Left kidney (tissue), 8 donors: ENCODE measurements at places on chromosomes 7 and 10.

DNA sequence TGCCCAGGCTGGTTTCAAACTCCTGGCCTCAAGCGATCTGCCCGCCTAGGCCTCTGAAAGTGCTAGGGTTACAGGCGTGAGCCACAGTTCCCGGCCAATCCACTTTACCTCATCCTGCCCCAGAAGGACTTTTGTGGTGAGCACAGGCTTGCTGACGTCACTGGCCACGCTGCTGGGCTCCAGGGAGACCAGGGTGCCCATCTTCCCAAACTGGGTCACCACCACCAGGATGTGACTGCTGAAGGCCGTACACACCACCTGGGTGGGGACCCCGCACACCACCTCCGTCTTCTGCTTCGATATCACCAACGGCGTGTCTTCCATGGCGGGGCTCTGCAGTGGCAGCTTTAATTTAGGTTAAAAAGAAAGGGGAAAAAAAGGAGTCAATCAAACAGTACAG lies 816 bp downstream of the PSMG3 start:
- DNase-seq, result no peak

GRCh38 chr7:27199849-27200760 lies at the start of gene HOXA13:
Gene HOXA13 (minus strand): TSS chr7:27200091. CDS start chr7:27200077, 14 bp downstream.
- peak; percentile 30 for DNase-seq

GRCh38 chr7:44186736-44187135 lies 2.5 kb downstream of the GCK start:
- no peak for DNase-seq

DNA sequence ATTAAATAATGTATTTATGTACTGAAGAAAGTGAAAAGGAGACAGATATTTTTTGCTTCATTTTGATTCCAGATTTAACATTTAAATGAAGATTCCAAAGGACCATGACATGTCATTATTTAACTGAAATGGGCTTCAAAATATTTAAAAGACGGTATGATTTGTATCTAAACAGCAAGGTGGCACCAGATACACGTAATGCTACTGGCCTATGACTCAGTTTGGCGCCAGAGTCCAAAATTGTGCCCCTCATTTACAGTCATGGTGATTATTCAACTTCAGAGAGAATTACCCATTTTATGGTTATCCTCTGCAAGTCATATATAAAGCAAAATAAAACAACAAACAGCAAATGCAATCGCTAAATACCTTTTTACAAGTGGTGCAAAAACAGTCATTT lies 94.5 kb downstream of the ETV1 start:
- no peak for DNase-seq

DNA sequence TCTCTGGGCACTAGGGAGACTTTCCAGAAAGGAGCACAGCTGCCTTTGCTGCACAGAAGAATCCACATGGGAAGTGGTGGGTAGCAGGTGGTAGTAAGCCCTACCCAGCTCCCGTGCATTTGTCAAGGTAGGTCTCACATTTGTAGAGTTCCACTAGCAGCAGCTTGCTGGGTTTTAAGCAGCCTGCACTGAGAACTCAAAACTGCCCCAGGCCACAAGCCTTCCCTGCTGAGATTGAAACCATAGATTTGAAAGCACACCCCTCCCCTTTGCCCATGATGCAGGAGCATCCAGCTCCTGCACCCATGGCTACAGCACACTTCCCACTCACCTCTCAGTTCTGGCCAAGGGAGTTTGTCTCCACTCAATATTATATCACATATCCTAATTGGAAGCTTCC lies 604.5 kb upstream of the STEAP1 start:
- no peak for DNase-seq

GRCh38 chr7:24073651-24074420 lies 210.2 kb upstream of the NPY start:
- no peak for DNase-seq

DNA sequence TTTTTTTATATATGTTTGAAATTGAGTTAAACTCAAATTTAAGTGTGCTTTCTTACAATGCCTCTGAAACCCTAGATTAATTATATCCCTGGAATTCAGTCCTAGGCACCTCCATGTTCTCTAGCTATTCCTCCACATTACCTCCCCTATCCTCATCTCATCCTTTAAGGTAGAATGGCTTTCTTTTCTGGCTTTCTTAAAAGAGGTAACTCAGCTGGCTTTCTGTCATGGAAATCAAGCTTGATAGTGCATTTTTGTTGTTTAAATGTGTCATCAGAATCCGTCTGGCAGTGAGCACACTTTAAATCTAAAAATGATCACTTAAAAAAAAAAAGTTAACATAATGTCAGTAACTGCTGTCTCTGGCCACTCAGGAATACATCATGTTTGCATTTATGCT lies 42.2 kb downstream of the AHR start:
- no peak for DNase-seq

DNA sequence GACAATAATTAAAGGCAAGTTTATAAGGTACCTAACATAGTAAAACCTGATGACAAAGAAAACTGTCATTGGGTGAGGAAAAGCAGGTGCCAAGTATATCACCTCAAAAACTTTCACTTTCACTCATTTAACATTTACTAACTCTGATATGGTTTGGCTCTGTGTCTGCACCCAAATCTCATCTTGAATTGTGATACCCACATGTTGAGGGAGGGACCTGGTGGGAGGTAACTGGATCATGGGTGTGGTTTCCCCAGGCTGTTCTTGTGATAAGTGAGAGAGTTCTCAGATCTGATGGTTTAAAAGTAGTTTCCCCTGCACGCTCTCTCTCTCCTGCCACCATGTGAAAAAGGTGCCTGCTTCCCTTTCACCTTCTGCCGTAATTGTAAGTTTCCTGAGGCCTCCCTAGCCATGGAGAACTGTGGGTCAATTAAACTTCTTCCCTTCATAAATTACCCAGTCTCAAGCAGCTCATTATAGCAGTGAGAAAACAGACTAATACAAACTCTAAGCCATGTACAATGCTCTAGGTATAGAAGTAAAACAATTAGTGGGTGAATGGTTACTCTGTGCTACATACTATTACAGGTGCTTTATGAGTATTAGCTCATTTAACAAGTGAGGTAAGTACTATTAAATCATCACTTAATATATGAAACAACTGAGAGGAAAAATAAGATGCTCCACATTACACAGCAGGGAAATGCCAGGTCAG lies 199.0 kb downstream of the CHCHD3 start:
- no peak for DNase-seq

DNA sequence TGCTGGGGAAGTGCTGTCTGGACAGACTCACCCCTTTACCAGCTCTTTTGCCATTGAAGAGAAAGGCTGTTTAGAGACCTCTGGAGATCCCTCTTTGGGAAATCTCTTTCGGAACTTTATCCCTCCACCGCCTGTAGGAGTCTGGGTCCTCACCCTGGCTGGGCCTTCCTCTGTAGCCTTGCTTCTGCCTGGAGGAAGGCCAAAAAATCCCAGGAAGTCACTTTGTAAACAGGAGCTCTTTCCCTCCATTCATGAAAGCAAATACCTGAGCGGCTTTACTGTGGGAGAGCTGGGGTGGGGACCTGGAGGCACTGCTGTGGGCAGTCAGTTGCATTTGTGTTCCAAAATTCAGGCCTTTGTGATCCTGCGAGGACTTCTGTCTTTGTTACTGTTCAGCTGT lies 126.2 kb downstream of the KLF6 start:
- DNase-seq, result no peak

GRCh38 chr7:14505906-14506305 lies 396.6 kb downstream of the DGKB start:
- no peak for DNase-seq

GRCh38 chr7:2521952-2522591 lies 2.5 kb downstream of the LFNG start:
- DNase-seq, result no peak

- DNase-seq, result no peak
Observed at GRCh38 chr10:89252225-89252585, 630 bp upstream of the LIPA start.

- no peak for DNase-seq
Observed at GRCh38 chr7:73437621-73438416, 4.2 kb downstream of the FZD9 start.

GRCh38 chr10:130427216-130427722 lies 291.1 kb downstream of the GLRX3 start:
- DNase-seq, result no peak

GRCh38 chr7:154566877-154567276 lies 436.0 kb downstream of the PAXIP1 start:
- DNase-seq, result no peak

DNA sequence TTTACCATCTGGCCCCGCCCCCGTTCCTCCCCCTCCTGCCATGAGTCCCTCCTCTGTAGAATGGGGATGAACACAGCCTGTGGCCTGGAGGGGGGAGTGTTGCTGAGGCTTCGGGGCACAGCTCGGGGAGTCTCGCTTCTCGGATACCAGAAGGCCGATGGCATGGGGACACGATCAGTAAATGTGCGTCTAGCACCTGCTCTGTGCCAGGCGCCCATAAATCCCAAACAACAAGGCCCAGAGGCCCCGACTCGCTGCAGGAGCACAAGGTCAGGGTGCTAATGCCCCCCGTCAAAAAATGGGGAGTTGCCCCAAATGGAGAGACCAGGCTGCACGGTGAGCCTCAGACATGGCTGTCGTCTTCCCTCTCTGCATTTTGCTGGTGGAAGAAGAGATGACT lies 40.7 kb downstream of the JAKMIP3 start:
- DNase-seq, result no peak

DNA sequence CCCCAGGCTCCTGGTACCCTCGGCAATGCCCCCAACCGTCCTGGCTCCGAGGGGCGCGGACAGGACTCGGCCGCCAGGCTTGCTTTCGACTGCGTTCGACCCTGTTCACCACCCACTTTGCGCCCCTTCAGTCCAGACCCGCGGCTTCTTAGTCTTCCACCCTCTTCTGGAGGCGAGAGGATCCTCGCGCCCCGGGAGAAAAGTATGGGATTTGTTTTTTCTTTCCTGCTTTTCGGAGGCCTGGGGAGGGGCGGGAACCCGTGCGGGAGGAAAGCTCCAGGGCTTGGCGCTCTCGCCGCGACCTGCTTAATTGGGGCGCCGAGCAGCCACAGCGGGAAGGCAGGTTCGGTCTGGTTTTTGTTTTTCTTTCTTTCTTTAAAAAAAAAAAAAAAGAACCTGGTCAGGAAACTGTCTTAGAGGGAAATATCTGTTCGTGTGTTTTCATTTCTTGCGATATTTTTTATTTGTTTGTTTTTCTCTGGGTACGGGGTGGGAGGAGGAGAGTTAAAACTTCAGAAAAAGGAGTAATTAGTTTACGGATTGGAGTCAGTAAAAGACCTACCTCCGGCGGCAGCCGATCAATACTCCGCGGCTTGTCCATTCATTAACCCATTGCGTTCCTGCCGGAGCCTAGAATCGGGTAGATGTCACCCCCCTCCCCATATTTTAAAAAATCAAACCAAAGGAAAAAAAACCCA lies 1.6 kb downstream of the EMX2 start:
- peak; percentile 25 for DNase-seq

DNA sequence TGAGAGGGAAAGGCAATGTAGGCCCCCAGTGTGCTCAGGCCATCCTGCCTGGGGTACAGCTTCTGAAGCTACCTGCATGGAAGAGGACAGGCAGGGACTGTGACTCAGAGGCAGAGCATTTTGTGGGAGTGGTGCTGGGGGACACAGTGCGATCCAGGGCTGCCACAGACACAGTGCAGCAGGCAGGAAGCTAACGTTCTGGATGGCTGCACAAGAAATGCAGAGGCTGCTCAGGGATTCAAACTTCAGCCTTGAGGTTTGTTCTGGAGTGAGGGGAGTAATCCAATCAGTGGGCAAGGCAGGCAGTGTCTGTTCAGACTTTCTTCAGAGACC lies 648.0 kb upstream of the IGFBP3 start:
- no peak for DNase-seq

GRCh38 chr7:128381161-128381821 lies 19.8 kb upstream of the PRRT4 start:
- DNase-seq, result no peak

GRCh38 chr7:8669501-8669851 lies 236.1 kb downstream of the NXPH1 start:
- no peak for DNase-seq

DNA sequence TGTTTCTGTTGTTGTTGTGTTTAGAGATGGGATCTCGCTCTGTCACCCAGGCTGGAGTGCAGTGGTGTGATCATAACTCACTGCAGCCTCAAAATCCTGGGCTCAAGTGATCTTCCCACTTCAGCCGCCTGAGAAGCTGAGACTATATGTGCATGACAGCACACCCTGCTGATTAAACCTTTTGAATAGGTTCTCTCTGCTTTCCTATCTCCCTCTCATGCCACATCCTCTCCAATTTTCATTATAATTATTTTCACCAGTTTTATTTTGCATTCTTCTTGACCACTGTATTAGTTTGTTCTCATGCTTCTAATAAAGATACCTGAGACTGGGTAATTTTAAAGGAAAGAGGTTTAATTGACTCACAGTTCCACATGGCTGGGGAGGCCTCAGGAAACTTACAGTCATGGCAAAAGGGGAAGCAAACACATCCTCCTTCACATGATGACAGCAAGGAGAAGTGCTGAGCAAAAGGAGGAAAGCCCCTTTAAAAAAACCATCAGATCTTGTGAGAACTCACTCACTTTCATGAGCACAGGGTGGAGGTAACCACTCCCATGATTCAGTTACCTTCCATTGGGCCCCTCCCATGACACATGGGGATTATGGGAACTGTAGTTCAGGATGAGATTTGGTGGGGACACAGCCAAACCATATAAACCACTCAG lies 12.9 kb downstream of the AGK start:
- no peak for DNase-seq

GRCh38 chr7:138358850-138359341 lies 101.2 kb upstream of the TRIM24 start:
- no peak for DNase-seq

DNA sequence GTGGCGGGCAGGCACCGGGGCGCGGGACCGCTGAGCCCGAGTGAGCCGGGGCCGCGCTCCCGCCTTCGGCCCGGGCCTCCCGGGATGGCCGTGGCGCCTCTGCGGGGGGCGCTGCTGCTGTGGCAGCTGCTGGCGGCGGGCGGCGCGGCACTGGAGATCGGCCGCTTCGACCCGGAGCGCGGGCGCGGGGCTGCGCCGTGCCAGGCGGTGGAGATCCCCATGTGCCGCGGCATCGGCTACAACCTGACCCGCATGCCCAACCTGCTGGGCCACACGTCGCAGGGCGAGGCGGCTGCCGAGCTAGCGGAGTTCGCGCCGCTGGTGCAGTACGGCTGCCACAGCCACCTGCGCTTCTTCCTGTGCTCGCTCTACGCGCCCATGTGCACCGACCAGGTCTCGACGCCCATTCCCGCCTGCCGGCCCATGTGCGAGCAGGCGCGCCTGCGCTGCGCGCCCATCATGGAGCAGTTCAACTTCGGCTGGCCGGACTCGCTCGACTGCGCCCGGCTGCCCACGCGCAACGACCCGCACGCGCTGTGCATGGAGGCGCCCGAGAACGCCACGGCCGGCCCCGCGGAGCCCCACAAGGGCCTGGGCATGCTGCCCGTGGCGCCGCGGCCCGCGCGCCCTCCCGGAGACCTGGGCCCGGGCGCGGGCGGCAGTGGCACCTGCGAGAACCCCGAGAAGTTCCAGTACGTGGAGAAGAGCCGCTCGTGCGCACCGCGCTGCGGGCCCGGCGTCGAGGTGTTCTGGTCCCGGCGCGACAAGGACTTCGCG lies 534 bp downstream of the FZD9 start:
- DNase-seq, result no peak

- no peak for DNase-seq
Observed at GRCh38 chr7:70301673-70302185, 703.5 kb downstream of the AUTS2 start.

GRCh38 chr10:123562811-123563580 lies 103.2 kb upstream of the GPR26 start:
- DNase-seq, result no peak

GRCh38 chr7:139776486-139777132 lies 1.2 kb downstream of the HIPK2 start:
- DNase-seq, result no peak

- DNase-seq, result no peak
Observed at GRCh38 chr10:29918623-29919400, 140.6 kb downstream of the JCAD start.

GRCh38 chr7:15891151-15891881 lies 204.8 kb upstream of the MEOX2 start:
- DNase-seq, result no peak
